ENCODE measurements at places on chromosomes 5 and 9. TPM values are rescaled to one million over a fixed set of nuclear protein-coding genes. Genes with fewer than 3 reads are reported as not detected.
A peak's percentile ranks its signal among the peaks of the same experiment; 100 is the strongest.

Gene ZSWIM6
- 13.6 TPM for total RNA-seq

Gene MED7
- 9.8 TPM for total RNA-seq

DNA sequence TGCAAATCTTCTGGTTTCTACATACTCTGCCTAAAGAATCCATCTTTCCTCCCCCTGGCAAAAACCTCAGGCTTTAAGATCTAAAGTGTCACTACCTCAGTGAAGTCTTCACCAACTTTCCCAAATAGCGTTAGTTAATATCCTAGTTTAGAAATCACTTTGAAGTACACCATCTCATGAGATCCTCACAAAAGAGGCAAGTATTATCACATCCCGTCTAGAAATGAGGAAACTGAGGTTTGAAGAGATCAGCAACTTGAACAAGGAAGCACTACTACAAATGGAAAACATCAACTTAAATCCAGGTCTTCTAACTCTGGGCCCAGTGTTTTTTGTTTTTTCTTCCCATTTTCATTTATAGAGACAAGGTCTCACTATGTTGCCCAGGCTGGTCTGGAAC is 4.6 kb downstream of the AP3B1 start:
- H3K36me3 ChIP-seq: no peaks in the 10 kb centered on the region
- H3K27me3 ChIP-seq: no peaks in the 10 kb centered on the region
- H3K27ac ChIP-seq: no peak overlapping the region
- H3K4me3 ChIP-seq: no peak overlapping the region
- no peaks in the 10 kb centered on the region for H3K4me1 ChIP-seq
- no peak for DNase-seq

Gene PCDHGA4
- total RNA-seq: 7.6 TPM

DNA sequence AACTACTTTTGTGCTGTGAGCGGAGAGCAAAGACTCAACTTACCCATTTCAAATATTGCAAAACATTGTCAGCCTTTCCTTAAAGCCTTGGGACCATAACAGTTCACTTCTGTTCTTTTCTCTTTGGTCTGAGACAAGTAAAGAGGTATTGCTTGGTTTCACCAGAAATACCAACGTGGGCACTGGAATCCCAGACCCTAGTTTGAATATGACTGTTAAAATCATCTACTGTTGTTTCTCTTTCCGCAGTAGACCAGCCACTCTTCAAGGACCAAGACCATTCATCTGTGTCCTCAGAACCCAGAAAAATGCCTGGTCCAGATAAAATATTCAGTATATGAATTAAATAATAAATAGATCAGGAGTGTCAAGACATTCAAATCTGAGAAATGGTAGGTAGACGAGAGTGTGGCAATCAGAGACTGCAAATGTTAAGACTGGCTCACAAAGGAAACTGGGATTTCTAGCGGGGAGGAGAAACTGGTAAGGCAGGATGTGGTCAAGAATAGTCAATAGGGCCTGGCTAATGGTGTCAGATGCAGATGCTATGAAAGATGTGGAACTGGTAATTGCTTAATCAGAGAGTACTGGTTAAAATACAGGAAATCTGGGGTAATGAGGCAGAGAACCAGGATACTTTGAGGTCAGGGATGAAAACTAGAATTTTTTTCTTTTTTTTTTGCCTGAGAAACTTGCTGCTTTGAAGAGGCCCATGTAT is 82.1 kb upstream of the IL33 start:
- no peaks in the 10 kb centered on the region for H3K36me3 ChIP-seq
- no peaks in the 10 kb centered on the region for H3K4me1 ChIP-seq
- DNase-seq: peak; percentile 74
- no peak overlapping the region for H3K27ac ChIP-seq
- no peak overlapping the region for H3K4me3 ChIP-seq

DNA sequence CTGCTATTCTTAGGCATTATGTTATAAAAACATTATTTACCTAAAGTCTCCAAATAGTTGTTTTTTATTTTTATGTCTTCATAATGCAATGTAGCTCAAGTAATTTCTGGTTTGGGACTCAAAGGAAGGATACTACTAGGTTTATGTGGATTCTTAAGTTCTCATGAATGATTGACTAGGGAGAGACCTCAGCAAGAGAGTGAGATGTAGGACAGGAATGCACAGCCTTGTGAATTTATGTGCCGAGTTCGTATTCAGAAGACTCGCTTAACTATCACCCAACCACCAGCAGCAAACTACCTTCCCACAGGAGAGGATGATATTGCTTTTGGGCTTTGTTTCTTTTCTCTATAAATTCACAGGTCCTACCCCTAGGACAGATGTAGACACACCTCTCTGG is 282.9 kb downstream of the ARHGEF28 start:
- H3K27ac ChIP-seq: no peak overlapping the region
- peaks cover 4% of the 10 kb centered on the region for H3K36me3 ChIP-seq
- no peak for DNase-seq
- H3K4me1 ChIP-seq: no peaks in the 10 kb centered on the region

Gene VLDLR
- 26.3 TPM for total RNA-seq

- H3K36me3 ChIP-seq: no peaks in the 10 kb centered on the region
- H3K27me3 ChIP-seq: no peaks in the 10 kb centered on the region
- DNase-seq: no peak
- H3K4me1 ChIP-seq: no peaks in the 10 kb centered on the region
- no peak overlapping the region for H3K27ac ChIP-seq
Observed at GRCh38 chr5:94316916-94317838, 301.2 kb downstream of the KIAA0825 start.

Gene HSPA9
- total RNA-seq: 482 TPM

Gene STPG3
- total RNA-seq: not detected

- H3K4me3 ChIP-seq: no peak overlapping the region
- H3K4me1 ChIP-seq: no peaks in the 10 kb centered on the region
- DNase-seq: no peak
- no peak overlapping the region for H3K27ac ChIP-seq
Observed at GRCh38 chr5:112117551-112117950, 301.5 kb downstream of the EPB41L4A start.

- DNase-seq: peak; percentile 54
- peak overlapping the region; percentile 39 for H3K27ac ChIP-seq
- H3K4me1 ChIP-seq: peaks cover 7% of the 10 kb centered on the region
- no peaks in the 10 kb centered on the region for H3K36me3 ChIP-seq
- no peak overlapping the region for H3K4me3 ChIP-seq
Observed at GRCh38 chr9:27539479-27540441, 10.1 kb upstream of the MOB3B start.

- no peaks in the 10 kb centered on the region for H3K27me3 ChIP-seq
- H3K36me3 ChIP-seq: no peaks in the 10 kb centered on the region
- H3K4me1 ChIP-seq: no peaks in the 10 kb centered on the region
- no peak overlapping the region for H3K27ac ChIP-seq
- no peak for DNase-seq
Observed at GRCh38 chr9:83007521-83008300, 55.2 kb downstream of the RASEF start.

DNA sequence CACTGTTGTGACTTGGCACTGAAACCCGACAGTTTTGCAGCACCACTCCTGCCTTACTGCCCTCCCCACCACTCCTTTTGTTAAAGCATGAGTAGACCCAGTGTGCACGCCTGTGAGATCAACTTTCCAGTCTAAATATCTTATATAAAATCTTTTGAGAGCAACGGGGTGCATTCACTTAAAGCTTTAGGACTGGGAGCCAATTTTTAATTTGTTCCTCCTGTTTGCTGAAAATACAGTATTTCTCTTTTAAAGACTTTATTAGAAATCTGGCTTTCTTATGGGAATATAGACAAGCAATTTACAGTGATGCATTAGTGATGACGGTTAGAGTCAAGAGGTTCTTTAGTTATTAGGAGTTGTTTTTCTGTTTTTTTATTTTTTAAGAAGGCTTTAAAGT is 397.5 kb downstream of the TMEM167A start:
- H3K27ac ChIP-seq: no peak overlapping the region
- no peak for DNase-seq
- H3K4me3 ChIP-seq: no peak overlapping the region
- no peaks in the 10 kb centered on the region for H3K27me3 ChIP-seq
- H3K36me3 ChIP-seq: no peaks in the 10 kb centered on the region

Gene EPB41L4A
- total RNA-seq: 0.51 TPM

Gene TXNDC8
- not detected for total RNA-seq

DNA sequence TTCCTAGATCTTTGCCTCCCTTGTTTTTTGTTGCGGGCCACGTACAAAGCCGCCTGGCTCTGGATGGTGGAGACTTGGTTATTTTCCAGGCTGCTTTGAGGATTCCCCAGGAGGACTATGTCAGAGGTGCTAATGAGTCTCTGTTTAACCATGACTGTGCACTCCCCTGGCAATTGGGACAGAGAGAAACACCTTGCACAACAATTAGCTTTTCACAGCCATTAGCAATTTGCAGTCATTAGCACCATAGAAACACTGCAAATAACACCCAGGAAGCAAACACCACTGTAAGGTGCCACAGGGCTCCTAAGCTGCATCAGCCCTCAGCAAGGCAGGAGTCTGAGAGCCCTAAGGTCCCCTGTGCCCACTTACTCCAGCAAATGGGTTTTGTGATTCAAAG is 201.0 kb upstream of the VLDLR start:
- DNase-seq: no peak
- no peaks in the 10 kb centered on the region for H3K4me1 ChIP-seq
- H3K4me3 ChIP-seq: no peak overlapping the region
- no peaks in the 10 kb centered on the region for H3K27me3 ChIP-seq
- H3K36me3 ChIP-seq: no peaks in the 10 kb centered on the region
- no peak overlapping the region for H3K27ac ChIP-seq
